ENCODE measurements at places on chromosomes 6 and 20. TPM values are rescaled to one million over a fixed set of nuclear protein-coding genes. Genes with fewer than 3 reads are reported as not detected.

Gene LY6G5B
- 27.6 TPM for total RNA-seq

Gene HCK
- total RNA-seq, result 7.5 TPM

Gene WFDC10B
- total RNA-seq, result not detected

Gene SLC4A11
- total RNA-seq, result 1.3 TPM

- no peak for DNase-seq
- H3K4me1 ChIP-seq, result no peaks in the 10 kb centered on the region
Measured at GRCh38 chr6:46476301-46476700, 14.9 kb downstream of the RCAN2 start.

- no peak for DNase-seq
- H3K4me3 ChIP-seq, result no peak overlapping the region
- H3K36me3 ChIP-seq, result no peaks in the 10 kb centered on the region
- no peaks in the 10 kb centered on the region for H3K27me3 ChIP-seq
Measured at GRCh38 chr6:69362209-69362608, 434.6 kb downstream of the LMBRD1 start.

DNA sequence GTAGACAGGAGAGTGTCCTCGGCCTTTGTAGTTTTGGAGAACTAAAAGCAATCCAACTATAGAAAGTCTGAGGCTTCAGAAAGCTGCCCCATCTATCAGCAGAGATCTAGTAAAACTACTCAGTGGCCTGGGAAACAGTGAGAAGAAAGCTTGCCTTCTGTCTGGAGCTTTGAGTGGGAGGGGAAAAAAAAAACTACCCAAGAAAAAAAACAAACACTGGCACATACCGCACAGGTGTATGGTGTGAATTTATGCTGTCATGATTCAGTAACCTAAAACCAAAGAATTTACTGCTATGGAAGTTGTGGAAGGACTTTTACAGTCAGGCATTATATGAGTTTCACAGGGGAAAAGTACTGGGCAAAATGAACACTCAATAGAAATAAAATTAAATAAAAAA lies 280.5 kb downstream of the ADGRB3 start:
- H3K4me1 ChIP-seq, result no peaks in the 10 kb centered on the region
- no peaks in the 10 kb centered on the region for H3K27me3 ChIP-seq
- H3K36me3 ChIP-seq, result no peaks in the 10 kb centered on the region
- no peak overlapping the region for H3K27ac ChIP-seq
- no peak for DNase-seq

DNA sequence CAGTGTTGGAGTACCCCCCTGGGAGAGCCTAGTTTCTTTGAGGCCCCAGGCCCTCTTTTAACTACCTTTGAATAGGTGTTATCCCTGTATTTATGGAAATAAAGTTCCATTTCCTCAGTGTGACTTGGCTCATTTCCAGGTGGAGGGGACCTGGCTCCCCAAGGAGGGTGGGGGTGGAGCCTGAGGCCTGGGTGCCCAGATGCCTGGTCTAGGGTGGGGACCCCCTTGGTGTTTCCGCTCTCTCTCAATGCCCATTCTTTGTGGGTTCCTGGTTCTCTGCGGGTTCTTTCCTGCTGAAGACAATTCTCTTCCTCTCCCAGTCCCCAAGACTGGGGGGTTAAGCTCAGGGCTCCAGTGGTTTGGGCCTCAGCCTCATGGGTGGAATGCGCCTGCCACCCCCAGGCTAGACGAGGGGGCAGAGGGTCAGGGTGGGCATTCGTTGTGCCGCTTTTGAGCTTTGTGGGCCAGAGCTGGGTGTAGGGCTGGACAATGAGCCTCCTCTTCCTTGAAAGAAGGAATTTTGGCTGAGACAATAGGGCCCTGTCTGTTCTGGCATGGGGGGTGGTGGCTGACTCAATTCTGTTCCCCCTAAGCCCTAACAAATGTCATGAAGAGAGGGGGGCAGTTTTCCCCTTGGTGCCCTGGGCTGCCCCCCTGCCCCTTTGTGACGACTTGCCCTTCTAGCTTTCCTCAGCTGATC lies 686 bp upstream of the EGFL8 start:
- H3K27me3 ChIP-seq, result no peaks in the 10 kb centered on the region
- DNase-seq, result no peak
- H3K4me3 ChIP-seq, result no peak overlapping the region

Gene TAGAP
- 340 TPM for total RNA-seq

Gene SLC35F1
- total RNA-seq, result not detected

Gene OR2H2
- not detected for total RNA-seq

Gene GUCA1A
- total RNA-seq, result not detected

Gene KIAA1586
- 11.9 TPM for total RNA-seq

- H3K27me3 ChIP-seq, result peaks cover 70% of the 10 kb centered on the region
- H3K36me3 ChIP-seq, result peaks cover 9% of the 10 kb centered on the region
- peaks cover 13% of the 10 kb centered on the region for H3K4me1 ChIP-seq
Measured at GRCh38 chr6:34143884-34144580, 1.9 kb downstream of the GRM4 start.

- H3K36me3 ChIP-seq, result no peaks in the 10 kb centered on the region
- no peak overlapping the region for H3K4me3 ChIP-seq
- peaks cover 65% of the 10 kb centered on the region for H3K27me3 ChIP-seq
- peaks cover 7% of the 10 kb centered on the region for H3K4me1 ChIP-seq
- DNase-seq, result no peak
- no peak overlapping the region for H3K27ac ChIP-seq
Measured at GRCh38 chr6:138544501-138544900, 45.2 kb upstream of the NHSL1 start.

GRCh38 chr6:154621686-154622085 lies 111.2 kb upstream of the CNKSR3 start:
- H3K27me3 ChIP-seq, result peaks cover 15% of the 10 kb centered on the region
- H3K4me1 ChIP-seq, result peaks cover 2% of the 10 kb centered on the region
- DNase-seq, result no peak
- no peak overlapping the region for H3K27ac ChIP-seq
- no peak overlapping the region for H3K4me3 ChIP-seq

Data from T-helper 17 cell (primary cell).